A549 (cell line): ENCODE measurements at places on chromosomes 7 and 10.

- DNase-seq = no peak
These were observed 141.7 kb upstream of the PFKP start for GRCh38 chr10:2925631-2926030.

GRCh38 chr10:132449051-132449810, 52.2 kb downstream of the PWWP2B start:
- no peak for DNase-seq

DNA sequence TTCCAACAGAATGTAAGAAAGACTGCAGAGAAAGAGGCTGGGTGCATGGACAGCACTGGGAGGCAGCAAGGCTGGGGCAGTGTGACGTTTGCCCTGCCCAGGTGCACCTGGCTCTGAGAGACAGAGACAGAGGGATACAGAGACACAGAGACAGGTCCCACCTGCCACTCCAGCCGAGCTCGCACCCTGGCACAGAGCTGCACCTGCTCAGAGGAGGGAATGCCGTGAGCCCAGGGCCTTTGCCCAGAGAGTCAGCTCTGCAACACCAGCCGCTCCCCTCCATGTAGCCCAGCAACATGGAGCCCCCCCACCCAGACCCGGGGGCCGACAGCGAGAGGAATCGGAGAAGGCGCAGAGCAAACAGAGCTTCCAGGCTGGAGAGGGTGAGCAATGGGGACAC, 35.3 kb upstream of the PROSER2 start:
- no peak for DNase-seq

- no peak for DNase-seq
These were observed 12.7 kb downstream of the HHEX start for GRCh38 chr10:92702301-92702916.

GRCh38 chr7:1288390-1288995, 55.8 kb downstream of the UNCX start:
- DNase-seq = no peak

GRCh38 chr10:11755512-11756263, 13.5 kb downstream of the ECHDC3 start:
- DNase-seq = no peak

GRCh38 chr10:29969255-29970011, 90.0 kb downstream of the JCAD start:
- DNase-seq = no peak

DNA sequence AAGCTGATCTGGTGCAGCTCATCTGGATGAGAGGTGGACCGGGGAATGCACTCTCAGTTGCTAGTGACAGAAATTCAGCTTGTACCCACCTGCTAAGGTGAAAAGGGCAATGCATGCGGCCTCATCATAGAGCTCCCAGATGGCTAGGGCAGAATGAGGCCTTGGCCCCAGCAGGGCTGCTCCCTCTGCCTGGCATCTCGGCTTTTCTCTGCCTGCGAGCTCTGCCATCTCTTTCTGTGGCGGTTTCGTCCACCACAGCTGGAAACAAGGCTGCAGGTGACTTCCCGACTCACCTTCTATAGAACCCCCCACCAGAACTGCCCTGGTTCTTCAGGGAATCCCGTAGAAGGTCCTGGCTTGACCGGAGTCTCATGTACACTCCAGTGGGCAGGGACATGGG, 60.1 kb downstream of the TACC2 start:
- DNase-seq = no peak

DNA sequence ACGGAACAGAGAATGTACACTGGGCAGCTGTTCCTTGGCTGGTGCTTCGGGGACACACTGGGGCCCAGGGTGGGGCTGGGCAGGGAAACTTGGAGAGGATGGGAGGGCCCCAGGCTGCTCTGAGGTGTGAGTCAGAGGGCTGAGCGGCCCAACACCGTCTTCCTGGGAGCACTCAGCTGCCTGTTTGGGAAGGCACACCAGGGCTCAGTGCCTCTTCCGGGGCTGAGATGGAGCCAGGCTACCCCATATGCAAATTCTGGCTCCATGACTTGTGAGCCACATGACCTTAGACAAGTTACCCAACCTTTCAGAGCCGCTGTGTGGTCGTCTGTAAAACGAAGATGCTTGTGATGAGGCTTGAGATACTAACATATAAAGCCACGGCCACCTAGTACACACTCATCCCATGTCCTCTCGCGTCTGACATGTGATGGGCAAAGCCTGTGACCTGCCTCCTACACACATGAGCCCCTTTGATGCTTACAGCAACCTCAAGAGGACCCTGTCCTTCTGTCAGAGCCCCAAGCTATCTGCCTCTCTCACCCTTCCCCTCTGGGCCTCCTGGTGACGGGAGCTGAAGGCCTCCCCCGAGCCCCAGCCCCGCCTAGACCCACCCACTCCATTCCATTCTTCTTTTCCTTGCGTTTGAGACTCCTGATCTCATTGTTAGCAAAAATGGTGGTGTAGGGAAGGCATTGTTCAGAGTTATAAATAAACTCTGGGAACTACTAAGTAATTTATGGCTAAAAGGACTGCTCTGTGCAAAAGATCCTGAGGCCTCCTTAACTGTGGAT, 26.1 kb downstream of the KLRG2 start:
- no peak for DNase-seq

- no peak for DNase-seq
These were observed 98.7 kb downstream of the PROSER2 start for GRCh38 chr10:11921800-11922392.

DNA sequence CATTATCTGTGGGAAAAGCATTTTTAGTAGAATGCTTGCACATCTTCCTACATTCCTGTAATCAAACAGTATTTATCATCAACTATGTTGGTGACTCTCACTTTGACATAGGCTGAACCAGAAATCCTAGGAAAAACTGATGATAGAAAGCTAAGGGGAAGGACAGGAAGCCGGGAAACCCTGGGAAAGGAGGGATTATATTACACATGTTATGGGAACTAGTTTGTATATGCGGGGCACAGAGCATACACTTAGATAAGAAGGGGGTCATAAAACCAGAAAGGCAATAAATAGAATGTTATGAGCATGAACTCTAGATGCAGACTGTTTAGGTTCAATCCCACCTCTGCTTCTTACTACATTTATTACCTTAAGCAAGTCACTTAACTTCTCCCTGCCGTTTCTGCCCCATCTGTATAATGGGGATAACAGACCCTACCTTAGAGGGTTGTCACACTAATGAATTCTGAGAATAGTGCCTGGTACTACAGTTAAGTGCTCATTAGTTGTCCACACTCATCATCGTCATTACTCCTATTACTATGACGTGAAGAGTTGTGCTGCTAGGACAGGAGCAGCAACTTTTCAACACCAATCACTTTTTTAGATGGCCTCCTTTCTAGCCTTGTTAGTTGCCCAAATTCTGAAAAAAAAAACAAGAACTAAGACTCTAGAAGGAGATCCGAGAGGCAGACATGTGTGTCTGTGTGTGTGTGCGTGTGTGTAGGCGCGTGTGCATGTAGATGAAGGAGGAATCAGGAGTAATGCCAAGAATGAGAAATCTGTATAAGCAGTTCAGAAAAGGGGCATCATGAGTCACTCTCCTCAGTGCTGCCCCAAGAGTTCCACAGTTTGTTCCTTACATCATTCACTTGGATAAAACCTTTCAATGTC, 52.2 kb downstream of the KMT2C start:
- no peak for DNase-seq
